GM23248 (cell line): ENCODE measurements at places on chromosomes 7 and 10. TPM values are rescaled to one million over a fixed set of nuclear protein-coding genes. Genes with fewer than 3 reads are reported as not detected.

GRCh38 chr10:76721891-76722505, 915.6 kb downstream of the KCNMA1 start:
- no peak for DNase-seq

- DNase-seq = no peak
Measured at GRCh38 chr10:11403116-11403515, 208.3 kb downstream of the USP6NL start.

DNA sequence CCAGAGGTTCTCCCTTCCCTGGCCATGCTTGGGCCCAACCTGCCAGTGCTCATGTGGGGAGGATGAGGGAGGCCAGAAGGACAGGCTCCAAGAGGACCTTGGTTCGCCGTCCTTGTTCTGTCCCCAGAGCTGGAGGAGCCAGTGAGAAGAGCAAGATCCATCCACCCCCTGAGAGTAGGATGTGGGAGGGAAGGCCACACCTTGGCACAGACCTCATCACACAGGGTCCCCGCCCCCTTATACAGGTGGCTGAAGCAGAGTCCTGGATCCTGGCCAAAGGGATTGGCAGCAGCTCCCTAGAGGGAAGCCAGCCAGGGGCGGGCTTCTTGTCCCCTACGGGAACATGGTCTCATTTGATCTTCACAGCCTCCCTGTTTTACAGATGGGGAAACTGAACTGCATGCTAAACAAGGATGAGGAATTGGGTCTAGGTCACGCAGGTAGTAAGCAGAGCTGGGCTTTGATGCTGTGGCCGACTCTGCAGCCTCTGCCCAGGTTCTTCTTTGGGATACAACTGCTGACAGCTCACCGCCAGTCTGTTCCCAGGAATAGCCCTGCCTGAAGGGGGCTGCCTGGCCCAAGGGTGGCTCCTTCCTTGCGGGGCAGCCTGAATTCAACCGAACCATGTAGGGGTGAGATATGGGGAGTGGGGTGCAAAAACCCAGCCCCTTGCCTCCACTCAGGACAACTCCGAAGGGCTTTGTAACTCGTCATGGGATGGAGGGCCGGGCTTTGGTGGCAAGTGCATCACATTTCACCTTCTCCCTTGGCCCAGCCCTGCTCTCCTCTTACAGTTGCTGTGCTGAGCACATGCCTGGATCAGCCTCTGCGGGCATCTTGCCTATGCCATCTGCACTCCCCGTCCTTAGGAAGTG, 62.2 kb upstream of the KDM7A start:
- no peak for DNase-seq

- peak; percentile 42 for DNase-seq
Measured at GRCh38 chr10:29412485-29412884, 123.6 kb downstream of the LYZL1 start.

- no peak for DNase-seq
Measured at GRCh38 chr10:131857156-131858117, 43.4 kb upstream of the PPP2R2D start.

DNA sequence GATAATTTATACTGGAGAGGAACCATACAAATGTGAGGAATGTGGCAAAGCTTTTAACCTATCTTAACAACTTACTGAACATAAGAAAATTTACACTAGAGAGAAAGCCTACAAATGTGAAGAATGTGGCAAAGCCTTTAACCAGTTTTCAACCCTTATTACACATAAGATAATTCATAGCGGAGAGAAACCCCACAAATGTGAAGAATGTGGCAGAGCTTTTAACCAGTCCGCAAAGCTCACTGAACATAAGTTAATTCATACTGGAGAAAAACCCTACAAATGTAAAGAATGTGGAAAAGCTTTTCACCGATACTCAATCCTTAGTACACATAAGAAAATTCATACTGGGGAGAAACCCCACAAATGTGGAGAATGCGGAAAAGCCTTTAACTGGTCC, 37.9 kb downstream of the ZNF138 start:
- no peak for DNase-seq

GRCh38 chr7:33185786-33186185, 56.4 kb downstream of the BBS9 start:
- DNase-seq = peak; percentile 65

DNA sequence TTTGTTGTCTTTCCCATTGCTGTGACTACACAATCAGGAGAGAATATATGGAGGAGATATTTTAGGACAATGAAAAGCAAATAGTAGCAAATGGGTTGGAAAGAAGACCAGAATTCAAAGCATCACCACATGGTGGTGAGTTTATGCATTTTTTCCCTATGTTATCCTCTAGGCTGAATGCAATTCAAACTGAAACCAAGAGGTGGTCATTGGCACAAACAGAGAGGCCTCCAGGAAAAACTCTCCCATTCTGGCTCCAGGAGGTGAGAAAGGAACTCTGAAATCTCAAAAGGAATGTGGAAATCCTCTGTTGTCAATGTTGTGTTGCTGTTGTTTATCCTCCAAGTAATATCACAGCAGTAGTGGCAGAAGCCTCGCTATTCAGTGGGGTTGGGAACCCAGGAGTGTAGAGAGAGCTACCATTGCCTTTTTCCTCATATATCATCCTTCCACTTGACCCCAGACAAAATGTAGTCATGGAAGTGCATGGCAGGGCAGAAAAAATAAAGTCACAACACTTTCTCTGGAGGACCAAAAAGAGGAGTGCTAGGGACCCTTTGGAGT, 819.1 kb downstream of the GRID1 start:
- no peak for DNase-seq

- no peak for DNase-seq
Measured at GRCh38 chr10:69663369-69663947, 33.4 kb downstream of the FAM241B start.

- no peak for DNase-seq
Measured at GRCh38 chr10:36781570-36781969, 343.8 kb upstream of the ANKRD30A start.

- DNase-seq = no peak
Measured at GRCh38 chr7:51764976-51765375, 448.4 kb upstream of the COBL start.

- no peak for DNase-seq
Measured at GRCh38 chr7:51577390-51577789, 260.8 kb upstream of the COBL start.

GRCh38 chr10:113095419-113096127, 145.5 kb downstream of the TCF7L2 start:
- no peak for DNase-seq

DNA sequence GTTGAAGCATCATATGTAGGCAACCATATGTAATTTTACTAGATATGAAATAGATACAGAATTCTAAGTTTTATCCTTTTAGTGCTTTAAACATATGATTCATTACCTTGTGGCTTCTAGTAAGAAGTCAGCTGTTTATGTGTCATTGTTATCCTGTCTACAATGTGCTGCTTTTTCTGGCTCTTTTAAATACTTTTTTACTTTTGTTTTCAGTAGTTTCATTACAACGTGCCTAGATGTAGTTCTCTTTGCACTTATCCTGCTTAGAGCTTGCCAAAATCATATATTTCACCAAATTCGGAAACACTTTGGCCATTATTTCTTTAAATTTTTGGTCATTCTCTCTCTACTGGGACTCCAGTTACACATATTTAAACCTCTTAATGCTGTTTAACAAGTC, 26.4 kb downstream of the YAE1 start:
- peak; percentile 88 for DNase-seq

- no peak for DNase-seq
Measured at GRCh38 chr10:121526801-121527221, 71.4 kb downstream of the FGFR2 start.

- peak; percentile 99 for DNase-seq
Measured at GRCh38 chr10:119667562-119668328, 16.6 kb downstream of the BAG3 start.

GRCh38 chr7:101804967-101805366, 12.5 kb upstream of the CUX1 start:
- no peak for DNase-seq

DNA sequence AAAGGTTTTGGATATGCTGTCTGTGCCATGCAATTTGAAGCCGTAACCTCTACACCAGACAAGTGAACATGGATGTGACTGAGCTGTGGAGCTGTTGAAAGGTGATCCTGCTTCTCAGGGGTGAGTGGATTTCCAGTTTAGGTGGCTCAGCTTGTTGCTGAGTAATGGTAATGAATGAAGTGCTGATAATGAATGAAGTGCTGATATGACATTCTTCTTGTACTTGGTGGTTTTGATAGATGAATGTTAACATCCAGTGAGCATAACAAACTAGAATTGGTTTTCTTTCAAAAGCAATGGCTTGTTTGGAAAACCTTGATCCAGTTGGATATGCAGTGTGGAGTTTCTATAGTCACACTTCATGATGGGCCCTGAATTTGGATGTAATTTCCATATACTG, 89.7 kb upstream of the FZD8 start:
- DNase-seq = no peak

- DNase-seq = no peak
Measured at GRCh38 chr10:131955591-131956340, 26.0 kb downstream of the BNIP3 start.

GRCh38 chr7:90574146-90574819, 21.8 kb upstream of the CDK14 start:
- no peak for DNase-seq

DNA sequence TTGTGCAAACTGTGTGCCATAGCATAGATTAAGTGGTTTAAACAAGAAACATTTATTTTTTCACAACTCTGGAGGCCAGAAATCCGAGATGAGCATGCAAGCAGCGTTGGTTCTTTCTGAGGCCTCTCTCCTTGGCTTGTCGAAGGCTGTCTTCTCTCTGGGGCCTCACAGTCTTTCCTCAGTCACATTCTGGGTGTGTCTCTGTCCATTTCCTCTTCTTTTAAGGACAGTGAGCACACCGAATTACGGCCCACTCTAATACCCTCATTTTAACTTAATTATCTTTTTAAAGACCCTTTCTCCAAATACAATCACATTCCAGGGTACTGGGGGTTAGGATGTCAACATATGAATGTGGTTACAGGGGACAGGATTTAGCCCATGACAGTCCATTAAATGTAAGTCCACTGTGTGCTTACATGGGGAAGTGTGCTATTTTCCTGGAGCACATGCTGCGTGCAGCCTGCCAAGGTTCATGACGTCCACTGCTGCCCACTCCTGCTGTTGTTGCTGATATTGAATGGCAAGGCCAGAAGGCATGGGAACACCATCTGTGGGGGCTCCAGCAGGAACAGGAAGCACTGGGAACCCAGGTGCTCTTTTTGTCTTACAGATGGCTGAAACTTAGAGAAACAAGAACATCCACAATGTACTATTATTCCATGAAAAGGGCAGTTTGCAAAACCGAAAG, 365.5 kb downstream of the GALNT17 start:
- no peak for DNase-seq

HKDC1 gene
- 0.13 and 0.32 TPM in 2 replicates for total RNA-seq

TAX1BP1 gene
- 79.4 and 98.1 TPM in 2 replicates for total RNA-seq

RAMP3 gene
- not detected in 2 replicates for total RNA-seq

OLAH gene
- not detected in 2 replicates for total RNA-seq

WEE2 gene
- not detected in 2 replicates for total RNA-seq

GRID1 gene
- not detected in 2 replicates for total RNA-seq

MRLN gene
- total RNA-seq = not detected in 2 replicates

OR9A2 gene
- total RNA-seq = not detected in 2 replicates

PLEKHS1 gene
- total RNA-seq = 0.38 TPM in 1 of 2 replicates, not detected in the other
